Left hindlimb (tissue), 1 donor: ENCODE measurements at places on chromosomes 16 and 17.
A peak's percentile ranks its signal among the peaks of the same experiment; 100 is the strongest.

- no peak for DNase-seq
Observed at GRCh38 chr16:57016301-57016700, 26.9 kb downstream of the NLRC5 start.

DNA sequence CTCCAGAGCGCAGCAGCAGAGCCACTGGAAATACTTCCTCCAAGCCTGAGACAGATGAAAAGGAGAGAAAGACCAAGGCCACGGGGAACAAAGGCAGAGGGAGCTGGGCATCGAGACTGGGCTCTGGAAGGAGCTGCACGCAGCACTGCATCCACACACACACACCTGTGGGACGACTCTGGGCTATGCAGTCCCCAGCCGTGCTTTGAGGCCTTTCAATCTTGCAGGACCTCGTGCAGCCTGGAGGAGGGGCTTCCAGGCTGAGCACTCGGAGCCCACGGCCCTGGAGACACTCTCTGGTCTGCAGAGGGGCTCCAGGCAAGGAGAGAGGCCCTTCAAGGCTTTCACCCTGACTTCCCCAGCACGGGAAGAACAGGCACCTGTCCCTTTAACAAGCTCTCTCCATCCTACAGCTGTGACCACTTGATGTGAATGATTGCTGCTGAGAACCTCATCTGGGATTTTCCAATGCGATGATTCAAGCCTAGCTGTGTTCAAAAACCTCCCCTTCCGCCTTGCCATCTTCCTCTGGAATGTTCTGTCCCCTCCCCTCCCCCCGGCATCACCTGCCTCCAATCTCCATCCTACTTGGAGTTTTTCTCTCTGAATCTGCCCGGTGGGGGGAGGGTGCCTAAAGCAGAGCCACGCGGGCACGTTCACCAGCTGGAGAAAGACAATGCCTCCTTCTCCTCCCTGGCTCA is 37.5 kb downstream of the RBFOX3 start:
- DNase-seq = no peak

- no peak for DNase-seq
Observed at GRCh38 chr17:66995944-66996343, 31.4 kb downstream of the CACNG4 start.

DNA sequence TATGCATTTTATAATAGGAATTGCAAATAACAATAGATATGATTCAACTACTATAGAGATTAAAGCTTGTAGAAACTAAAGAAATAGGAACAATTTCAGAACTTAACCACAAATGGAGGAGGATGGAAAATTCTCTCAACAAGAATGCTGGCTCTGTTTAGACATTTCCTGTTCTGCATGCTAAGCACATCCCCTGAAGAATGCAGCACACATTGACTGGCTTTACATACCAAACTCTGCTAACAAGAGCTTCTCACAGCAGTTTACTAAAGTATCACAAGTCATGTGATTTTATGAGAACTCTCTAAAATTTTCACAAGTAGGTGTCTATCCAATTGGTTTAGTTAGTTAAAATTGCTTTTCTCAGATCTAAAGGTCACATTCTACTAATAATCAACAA is 85.2 kb downstream of the SPAG9 start:
- no peak for DNase-seq

GRCh38 chr17:14746822-14747602 is 446.1 kb downstream of the HS3ST3B1 start:
- no peak for DNase-seq

GRCh38 chr17:35372846-35373533 is 431 bp downstream of the SLFN11 start:
- peak; percentile 23 for DNase-seq

DNA sequence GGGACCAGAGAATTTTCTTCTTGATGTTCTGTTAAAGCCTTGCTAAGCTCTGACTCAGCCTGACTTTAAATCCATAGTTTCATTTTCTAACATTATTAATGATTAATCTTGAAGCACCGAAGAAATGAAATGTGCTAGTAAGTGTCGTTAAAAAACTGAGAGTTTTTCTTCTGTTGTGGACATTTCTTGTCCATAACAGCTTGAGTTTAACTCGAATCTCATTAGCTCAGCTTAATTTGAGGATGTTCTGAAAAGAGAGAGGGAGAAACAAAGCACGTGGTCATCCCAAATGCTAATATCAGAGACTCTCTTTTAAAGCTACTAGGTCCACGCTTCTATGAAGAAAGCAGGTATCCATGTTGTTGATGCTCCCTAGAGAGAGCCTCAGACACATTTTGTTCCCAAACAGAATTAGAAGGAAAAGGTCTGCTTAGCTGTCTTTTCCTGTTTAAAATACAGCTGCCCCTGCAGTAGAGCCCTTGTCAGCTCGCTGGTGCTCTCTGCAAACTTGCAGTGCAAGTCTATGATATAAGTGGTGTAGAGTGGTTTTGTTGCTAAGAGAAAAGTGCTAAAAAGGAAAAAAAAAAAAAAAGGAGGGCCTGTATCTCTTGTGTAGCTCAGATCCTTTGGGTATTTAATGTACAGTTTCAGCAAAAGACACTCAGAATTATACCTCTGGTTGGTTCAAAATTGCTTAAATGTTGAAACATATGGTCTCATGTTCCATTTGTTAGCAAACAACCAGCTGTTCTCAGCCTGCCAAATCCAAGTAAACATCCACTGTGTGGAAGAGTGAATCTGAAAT is 191.1 kb upstream of the TBX2 start:
- DNase-seq = no peak

GRCh38 chr17:21231533-21231932 is 17.6 kb upstream of the TMEM11 start:
- no peak for DNase-seq
